ENCODE measurements at places on chromosomes 2 and 18. TPM values are rescaled to one million over a fixed set of nuclear protein-coding genes. Genes with fewer than 3 reads are reported as not detected.
A peak's percentile ranks its signal among the peaks of the same experiment; 100 is the strongest.

The DNER gene
- total RNA-seq: 8.8 TPM

GRCh38 chr2:57740891-57741290 is 305.7 kb upstream of the VRK2 start:
- no peak for DNase-seq

DNA sequence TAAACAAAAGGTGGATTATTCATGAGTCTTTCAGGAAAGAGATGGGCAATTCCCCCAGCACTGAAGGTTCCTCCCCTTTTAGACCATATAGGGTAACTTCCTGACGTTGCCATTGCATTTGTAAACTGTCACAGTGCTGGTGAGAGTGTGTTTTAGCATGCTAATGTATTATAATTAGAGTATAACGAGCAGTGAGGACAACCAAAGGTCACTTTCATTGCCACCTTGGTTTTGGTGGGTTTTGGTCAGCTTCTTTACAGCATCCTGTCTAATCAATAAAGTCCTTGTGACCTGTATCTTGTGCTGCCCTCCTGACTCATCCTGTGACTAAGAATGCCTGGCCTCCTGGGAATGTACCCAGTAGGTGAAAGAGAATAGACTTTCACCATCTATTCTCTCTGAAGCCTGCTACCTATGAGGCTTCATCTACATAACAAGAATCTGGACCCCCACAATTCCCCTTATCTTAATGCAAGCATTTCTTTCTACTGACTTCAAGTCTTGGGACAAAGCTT is 148.7 kb downstream of the CABLES1 start:
- DNase-seq: peak; percentile 97

- no peak for DNase-seq
Observed at GRCh38 chr2:136798766-136799165, 33.4 kb downstream of the THSD7B start.

The ANKRD44 gene
- total RNA-seq: 1.7 TPM

DNA sequence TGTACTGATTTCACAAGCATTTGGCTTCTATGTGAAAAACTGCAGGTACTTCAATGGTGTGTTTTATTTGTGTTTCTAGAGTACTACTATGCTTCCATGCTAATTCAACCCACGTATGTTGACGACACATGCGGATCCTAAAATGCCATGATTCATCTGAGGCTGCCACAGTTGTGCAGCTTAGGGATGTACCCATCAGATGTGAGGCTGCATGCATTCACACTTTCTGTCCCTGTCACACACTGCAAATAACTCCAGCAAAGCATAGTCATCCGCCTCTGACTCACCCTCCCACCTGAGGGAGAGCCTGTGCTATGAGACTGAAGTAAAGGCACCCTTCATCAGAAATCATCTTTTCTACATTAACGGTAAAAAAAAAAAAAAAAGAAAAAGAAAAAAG is 22.1 kb upstream of the SERTAD2 start:
- no peak for DNase-seq

DNA sequence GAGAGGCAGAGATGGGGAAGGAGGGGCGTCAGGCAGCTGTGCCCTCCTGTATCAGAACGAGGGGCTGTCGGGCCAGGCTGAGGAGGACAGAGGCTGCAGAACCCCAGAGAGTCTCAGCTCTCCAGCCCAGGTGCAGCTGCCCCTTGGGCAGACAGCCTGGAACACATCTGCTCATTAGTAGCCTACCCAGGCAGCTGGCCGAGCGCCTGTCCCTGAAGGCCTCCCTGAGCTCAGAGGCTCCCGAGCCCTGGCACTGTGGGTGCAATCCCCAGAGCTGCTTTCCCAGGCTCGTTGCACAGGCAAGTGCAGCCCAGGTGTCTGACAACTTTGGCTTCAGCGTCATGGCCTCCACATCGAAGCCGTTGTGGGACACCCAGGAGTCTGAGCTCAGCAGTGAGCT is 13.1 kb upstream of the TMEM185B start:
- no peak for DNase-seq

The TM4SF20 gene
- total RNA-seq: not detected

The TSPYL6 gene
- total RNA-seq: not detected

The TDRD15 gene
- total RNA-seq: 0.07 TPM

GRCh38 chr2:227308784-227309183 is 16.3 kb upstream of the MFF start:
- DNase-seq: no peak

- no peak for DNase-seq
Observed at GRCh38 chr18:24095976-24096375, 42.9 kb upstream of the CABYR start.

GRCh38 chr2:53183581-53183980 is 584.0 kb upstream of the CHAC2 start:
- peak; percentile 5 for DNase-seq

DNA sequence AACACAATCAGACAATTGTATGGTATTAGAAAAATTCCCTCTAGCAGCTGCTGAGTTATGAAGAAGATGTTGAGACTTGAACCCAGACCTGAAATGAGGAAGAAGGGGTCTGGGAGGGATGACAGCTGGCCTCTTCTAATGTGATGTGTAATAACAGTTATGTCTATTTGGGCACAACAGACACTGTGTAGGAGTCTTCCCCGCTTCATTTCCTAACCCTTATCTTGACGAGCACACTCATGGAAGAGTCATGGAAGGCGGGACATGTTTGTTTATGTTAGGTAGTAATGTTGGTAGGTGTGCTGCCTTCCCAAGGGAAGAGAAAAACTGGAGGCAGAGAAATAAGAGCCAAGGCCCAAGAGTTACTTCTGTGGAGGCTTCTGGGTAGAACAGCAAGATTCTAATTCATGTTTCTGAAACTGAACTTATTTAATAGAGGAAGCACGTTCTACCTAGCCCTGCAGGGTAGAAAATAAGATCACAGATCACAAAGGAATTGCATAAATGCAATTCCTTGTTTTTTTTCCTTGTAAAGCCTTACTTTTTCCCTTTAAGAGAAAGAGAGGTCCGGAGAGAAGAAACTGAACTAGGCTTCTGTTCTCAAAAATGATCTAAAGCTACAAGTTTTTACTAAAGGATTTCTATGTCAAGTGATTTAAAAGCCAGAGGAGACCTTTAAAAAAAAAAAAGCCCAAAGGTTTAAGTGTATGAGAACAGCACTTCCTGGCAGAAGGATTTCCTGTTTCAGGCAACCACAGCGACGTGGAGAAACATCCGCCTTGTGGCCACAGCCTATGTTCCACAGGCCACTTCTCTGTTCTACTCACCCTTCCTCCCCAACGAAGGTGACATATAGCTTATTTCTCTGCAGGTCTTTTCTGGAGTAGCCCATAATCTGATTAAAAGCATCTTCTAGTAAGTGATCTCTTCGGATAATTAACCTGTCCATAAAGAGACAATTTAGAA is 68.5 kb upstream of the STK17B start:
- DNase-seq: peak; percentile 18

DNA sequence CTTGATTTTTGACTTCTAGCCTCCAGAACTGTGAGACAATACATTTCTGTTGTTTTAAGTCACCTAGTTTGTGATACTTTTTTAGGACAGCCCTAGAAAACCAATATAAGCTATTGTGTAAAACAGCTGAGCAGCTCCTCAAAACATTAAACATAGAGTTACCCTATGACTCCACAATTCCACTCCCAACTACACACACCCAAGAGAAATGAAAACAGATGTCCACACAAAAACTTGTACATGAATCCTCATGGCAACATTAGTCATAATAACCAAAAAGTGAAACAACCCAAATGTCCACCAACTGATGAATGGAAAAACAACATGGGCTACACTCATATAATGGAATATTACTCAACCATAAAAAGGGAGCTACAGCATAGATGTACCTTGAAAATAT is 32.6 kb downstream of the TNS1 start:
- DNase-seq: no peak

- no peak for DNase-seq
Observed at GRCh38 chr2:15769235-15769634, 171.1 kb upstream of the MYCN start.

- DNase-seq: no peak
Observed at GRCh38 chr2:20812779-20813178, 10.1 kb downstream of the LDAH start.

DNA sequence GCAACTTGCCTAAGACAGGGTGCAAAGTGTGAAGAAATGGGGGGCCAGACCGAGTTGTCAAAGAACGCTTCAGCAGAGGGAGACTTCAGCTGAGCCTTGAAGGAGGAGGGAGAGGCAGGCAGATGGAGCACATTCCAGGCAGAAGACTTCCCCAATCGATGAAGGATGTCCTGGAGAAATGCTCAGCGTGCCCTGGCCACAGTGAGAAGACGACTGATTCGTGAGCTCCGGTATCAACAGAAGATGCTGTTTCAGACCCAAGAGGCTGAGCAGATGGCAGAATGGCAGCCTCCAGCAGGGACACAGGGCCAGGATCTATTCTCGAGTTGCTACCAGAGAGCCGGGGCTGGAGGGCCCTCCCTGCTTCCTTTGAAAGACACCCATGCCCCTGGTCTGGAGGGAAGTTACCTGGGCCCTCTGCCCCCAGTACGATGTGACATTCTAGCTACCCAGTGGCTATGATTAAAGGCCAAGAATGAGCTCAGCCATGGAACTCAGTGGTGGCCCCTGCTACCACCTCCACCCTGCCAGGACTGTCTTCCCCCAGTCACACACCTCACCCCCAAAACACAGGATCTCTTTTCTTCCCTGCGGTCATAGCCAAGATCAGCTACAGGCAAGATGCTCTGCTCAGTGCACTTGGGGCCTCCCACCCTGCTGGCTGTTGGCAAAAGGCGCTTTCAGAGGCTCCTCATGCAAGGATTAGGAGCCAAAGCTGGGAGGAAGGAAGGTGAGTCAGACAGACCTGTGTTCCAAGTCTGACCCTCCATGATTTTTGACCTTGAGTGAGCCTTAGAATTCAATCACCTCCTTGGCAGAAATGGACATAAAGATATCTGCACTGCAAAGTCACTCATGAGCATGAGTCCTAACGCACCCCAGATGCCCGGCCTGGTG is 84.3 kb downstream of the TFCP2L1 start:
- DNase-seq: no peak

GRCh38 chr2:222978850-222979249 is 73.1 kb upstream of the KCNE4 start:
- DNase-seq: peak; percentile 8

- no peak for DNase-seq
Observed at GRCh38 chr2:238694922-238695321, 153.0 kb upstream of the TWIST2 start.

All from GM23338 (cell line).